ENCODE measurements at places on chromosomes 7 and 10.

DNA sequence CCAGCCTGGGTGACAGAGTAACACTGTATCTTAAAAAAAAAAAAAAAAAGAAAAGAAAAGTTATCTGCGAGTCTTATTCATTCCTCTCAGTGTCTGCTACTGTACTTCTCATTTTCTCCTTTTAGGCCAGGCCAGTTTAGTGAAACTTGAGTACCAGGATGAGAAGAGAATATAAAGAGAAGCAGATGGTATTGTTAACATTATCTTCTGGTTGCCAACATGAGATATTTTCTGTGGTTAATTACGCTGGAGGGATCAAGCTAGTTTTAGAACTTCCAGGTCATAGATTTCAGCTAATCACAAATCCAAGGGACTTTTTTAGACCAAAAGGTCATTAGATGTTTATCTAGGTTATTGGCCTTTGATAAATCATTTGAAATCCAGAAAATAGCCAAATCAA, 252.6 kb upstream of the SMIM30 start:
- DNase-seq, result no peak

DNA sequence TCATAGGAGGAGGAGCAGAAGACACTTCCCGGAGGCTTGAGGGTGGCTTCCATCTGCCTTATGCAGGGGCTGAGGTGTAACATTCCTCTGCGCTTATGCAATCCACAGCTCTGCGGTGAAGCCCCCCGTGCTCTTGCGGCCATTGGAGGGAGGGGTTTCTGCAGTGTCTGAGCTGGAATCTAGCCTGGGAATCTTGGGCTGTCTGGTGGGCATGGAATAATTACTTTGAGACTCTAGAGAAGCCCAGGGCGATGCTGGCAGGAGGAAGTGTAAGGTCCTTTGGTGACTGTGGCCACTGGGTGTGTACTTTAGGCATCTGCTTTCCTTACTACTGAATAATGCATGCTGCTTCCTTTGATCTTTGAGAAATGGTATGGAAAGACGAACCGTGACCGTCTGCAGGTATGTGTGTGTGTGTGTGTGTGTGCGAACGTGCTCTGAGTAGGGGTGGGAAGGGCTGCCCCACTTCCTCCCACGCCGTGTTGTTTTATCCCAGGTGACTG, 181.0 kb downstream of the PRPF18 start:
- DNase-seq, result peak; percentile 69

DNA sequence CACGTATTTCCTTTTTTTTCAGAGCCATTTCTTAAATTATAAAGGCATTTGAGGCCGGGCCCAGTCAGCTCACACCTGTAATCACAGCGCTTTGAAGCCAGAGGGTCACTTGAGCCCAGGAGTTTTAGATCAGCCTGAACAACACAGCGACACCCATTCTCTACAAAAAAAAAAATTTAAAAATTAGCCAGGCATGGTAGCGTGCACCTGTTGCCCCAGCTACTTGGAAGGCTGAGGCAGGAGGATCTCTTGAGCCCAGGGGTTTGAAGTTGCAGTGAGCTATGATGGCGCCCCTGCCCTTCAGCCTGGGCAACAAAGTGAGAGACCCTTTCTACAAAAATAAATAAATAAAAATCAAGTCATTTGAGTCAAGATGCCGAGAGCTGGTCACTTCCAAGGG, 3.0 kb downstream of the TMEM130 start:
- no peak for DNase-seq

DNA sequence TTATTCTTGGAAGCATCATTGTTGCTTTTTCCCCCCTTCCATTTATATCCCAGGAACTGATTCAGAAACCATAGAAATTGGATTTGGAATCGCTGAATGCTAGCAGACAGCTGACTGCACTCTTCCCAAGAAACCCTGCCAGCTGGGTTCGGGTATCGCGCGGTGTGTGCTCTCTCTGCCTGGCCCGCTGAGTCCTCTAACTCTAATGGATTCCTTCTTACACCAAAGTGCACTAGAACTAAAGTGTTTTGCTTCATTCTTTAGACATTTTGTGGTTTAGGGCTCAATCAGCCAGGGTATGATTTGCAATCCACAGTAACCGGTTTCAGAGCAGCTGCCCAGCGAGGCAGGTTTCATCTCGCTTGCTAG, 92.2 kb downstream of the EGFR start:
- peak; percentile 82 for DNase-seq

GRCh38 chr10:84076540-84077195, 62.6 kb upstream of the GHITM start:
- peak; percentile 71 for DNase-seq

GRCh38 chr10:51227897-51228713, 153.8 kb downstream of the PRKG1 start:
- DNase-seq, result no peak

GRCh38 chr7:27116031-27116961, 13.8 kb upstream of the HOXA2 start:
- DNase-seq, result no peak

GRCh38 chr7:128831178-128831993, 1.2 kb downstream of the FLNC start:
- peak; percentile 80 for DNase-seq

DNA sequence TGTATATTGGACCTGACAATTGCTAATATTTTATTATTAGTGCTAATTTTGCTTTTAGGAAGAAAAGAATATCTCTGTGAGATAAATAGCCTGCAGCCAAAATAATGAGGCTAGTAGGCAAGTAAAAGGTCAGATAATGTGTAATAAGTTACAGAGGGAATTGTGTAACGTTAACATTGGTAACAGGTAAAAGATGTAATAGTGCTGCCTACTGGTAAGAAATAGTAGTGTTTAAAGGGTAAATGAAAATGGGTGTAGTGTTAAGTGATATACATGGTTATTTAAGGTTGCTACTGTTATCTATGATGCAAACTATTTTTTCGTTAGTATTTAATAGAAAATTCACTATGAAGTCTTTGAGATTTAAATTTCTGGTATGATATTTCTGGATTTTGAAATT, 9.2 kb upstream of the FOXP2 start:
- DNase-seq, result peak; percentile 20

DNA sequence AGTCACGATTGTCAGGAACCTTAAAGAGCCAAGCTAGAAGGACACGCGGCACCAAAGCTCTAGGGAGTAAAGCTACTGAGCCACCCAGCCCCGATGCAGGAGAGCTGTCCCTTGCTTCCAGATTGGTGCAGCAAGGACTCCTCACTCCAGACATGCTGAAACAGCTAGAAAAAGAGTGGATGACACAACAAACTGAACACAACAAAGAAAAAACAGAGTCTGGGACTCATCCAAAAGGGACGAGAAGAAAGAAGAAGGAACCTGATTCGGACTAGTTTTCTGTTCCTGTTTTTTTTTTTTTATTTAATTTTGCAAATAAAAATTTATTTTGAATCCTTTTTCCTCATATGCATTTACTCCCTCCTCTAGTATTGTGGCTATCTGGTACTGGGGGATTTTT, 11.4 kb upstream of the HKDC1 start:
- DNase-seq, result no peak

- no peak for DNase-seq
Observed at GRCh38 chr7:4054158-4054557, 627.9 kb upstream of the FOXK1 start.

DNA sequence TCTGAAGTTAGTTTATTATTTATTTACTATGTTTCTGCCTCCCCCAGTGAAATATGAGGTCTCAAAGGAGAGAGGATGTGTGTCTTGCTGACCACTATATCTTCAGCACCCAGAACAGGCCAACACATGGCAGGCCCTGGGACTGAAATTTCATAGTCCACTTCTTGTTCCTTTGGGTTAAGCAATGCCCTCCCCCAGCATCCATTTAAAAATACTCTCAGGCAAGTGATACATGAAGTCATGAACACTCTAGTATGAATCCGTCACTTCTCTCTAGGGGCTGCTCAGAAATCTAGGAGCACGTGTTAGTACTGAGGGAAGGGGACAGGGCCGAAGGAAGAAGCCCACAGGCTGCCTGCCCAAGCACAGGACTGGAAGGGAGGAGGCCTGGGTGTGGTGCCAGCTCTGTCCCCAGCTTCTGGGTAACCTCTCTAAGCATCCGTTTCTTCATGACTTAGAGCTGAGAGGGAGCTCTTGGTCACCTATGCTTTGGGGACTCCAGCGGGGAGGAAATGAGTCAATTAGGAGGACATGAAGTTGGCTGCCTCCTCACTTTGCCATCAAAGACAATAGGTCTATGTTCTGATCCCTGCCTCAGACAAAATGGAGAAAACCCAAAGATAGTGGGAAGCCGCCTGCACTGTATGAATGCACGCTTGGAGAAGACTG, 119.2 kb downstream of the KCNMA1 start:
- no peak for DNase-seq

GRCh38 chr10:61271127-61271780, 181.9 kb downstream of the TMEM26 start:
- peak; percentile 84 for DNase-seq

- no peak for DNase-seq
Observed at GRCh38 chr7:55501611-55502010, 70.7 kb downstream of the VOPP1 start.

DNA sequence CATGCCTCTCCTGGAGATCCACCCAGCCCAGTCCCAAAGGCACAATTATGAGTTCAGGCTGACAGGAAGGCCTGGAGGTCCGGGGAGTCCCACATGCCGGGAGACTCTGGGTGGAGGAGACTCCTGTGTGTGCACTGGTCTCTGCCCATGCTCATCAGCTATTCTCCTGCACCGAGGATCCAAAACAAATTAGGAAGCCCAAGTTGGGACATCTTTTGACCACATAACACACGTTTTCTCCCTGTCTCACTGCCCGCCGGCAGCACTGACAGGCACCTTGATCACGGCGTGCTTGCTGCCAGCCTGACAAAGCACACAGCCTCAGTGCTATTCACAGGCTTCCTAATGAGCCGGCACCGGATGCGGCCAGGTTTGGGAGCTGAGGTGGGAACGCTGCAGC, 412.7 kb downstream of the PTPRN2 start:
- no peak for DNase-seq

GRCh38 chr7:99199226-99199625, 8.7 kb downstream of the KPNA7 start:
- DNase-seq, result no peak

- no peak for DNase-seq
Observed at GRCh38 chr10:72037811-72038210, 50.5 kb downstream of the SPOCK2 start.

- no peak for DNase-seq
Observed at GRCh38 chr10:61682323-61682722, 19.6 kb downstream of the CABCOCO1 start.

GRCh38 chr7:3399858-3400257, 98.8 kb downstream of the SDK1 start:
- peak; percentile 31 for DNase-seq

DNA sequence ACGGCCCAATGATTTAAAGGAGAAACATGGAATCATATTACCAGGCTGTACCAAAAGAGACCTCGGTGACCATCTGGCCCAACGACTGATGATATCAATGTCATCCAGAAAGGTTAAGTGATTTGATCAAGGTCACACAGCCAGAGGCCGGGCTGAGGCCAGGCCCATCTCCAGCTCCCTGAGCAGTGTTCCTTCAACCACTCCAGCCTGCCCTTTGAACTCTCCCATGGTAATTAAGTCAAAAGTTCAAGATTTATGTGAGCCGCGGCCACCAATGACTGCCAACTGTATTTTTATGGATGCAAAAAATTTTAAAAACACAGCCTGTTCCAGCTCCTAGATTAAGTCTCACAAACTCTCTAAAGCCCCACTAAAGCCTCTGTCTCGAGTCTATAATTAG, 41.8 kb downstream of the FGFR2 start:
- DNase-seq, result no peak

GRCh38 chr10:116452338-116452720, 24.7 kb downstream of the PNLIPRP3 start:
- DNase-seq, result no peak

GRCh38 chr10:8817299-8817698, 762.8 kb downstream of the GATA3 start:
- DNase-seq, result no peak

GRCh38 chr10:86963341-86963919, 4.9 kb upstream of the ADIRF start:
- DNase-seq, result no peak

GRCh38 chr7:1623810-1624209, 46.3 kb upstream of the ELFN1 start:
- no peak for DNase-seq

DNA sequence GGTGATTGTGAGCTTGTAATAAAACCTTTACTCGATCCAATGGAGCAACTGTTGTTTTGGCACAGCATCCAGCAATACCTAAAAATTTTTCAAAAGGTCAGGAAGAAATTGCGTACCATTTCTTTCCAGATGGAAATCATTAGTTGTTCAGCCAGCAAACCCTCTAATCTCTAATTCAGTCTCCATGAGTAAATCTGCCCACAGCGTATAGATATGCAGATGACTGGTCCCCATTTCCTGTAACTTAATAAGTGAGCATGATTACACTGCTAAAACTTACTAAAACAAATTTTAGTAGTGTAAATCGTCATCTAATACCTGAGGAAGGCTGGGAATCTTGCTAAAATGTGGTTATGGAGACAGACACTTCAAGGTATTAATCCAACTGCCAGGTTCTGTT, 10.6 kb downstream of the SLC25A16 start:
- peak; percentile 32 for DNase-seq

GRCh38 chr10:52318136-52318701, 4.1 kb downstream of the DKK1 start:
- peak; percentile 76 for DNase-seq

DNA sequence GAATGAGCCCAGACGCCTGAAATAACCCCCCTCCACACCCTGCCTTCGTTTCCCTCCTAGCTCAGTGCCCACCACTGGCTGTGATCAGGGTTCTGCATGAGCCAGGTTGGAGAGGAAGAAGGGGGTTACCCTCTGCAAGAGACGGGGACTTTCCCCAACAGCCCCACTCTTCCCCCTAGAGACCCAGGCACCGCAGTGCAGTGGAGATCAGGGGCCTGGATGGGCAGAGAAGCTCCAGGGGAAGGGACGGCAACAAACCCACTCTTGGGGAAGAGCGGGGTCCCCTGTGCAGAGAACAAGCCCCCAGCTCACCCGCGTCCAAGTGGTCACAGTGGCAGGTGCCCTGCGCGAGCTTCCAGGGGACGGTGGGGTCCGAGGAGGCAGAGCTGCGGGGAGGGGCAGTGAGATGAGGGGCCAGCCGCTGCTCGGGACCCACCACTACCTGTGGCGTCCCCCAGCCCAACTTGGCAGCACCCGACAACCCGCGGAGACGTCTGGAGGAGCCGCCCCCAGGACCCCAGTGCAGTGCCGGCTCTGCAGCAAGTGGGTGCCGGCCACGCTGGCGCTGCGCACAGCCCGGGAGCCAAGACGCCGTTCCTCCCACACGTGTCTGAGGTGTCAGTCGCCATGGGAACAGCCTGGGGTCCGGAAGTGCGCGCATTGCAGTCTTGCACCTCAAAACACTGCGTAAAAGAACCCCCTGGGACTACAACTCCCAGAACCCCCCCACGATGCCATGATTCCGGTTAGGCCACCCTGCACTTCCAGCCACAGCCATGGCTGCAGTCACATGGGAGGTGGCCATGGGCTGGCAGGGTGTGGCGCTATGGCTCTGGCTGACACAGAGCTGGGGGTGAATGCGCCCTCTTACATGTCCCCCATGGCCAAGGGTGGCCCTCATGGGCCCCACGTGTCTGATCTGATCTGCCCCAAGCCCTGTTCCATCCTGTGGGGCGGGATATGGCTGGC, 45.8 kb upstream of the WIPI2 start:
- DNase-seq, result no peak

- no peak for DNase-seq
Observed at GRCh38 chr7:127910670-127911069, 120.6 kb downstream of the LRRC4 start.

- DNase-seq, result no peak
Observed at GRCh38 chr10:14684354-14684753, 90.3 kb downstream of the FAM107B start.
